Stimulated activated CD4-positive, alpha-beta T cell treated with anti-CD3 and anti-CD28 coated beads, Interleukin-4, amount 100 ng/mL, for 48 hours (primary cell): ENCODE measurements at places on chromosomes 16 and 17.
A peak's percentile ranks its signal among the peaks of the same experiment; 100 is the strongest.

GRCh38 chr16:67846320-67847063 is at the start of gene NUTF2:
NUTF2 (plus strand) TSS chr16:67846933; CDS start chr16:67865131, 18,198 bp downstream.
- DNase-seq = peak; percentile 97

DNA sequence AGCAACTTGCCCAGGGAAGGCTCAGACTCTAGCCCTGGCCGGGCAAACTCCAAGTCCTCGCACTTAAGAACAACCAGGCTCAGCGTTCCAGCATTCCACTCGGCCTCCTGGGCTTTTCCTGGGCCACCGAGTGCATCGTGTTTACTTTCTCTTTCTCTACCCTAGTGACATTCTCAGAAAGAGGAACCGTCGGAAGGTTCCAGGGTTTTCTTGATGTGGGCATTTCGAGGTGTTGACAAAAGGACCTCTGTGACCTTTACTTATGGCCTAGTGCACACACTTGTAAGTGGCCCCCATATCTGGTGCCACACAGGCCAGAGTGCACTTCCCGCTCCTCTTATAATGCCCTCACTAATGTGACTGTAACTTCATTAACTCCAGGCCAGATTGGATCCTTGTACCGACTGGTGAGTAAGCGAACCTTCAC is 3.1 kb upstream of the BANP start:
- no peak for DNase-seq

DNA sequence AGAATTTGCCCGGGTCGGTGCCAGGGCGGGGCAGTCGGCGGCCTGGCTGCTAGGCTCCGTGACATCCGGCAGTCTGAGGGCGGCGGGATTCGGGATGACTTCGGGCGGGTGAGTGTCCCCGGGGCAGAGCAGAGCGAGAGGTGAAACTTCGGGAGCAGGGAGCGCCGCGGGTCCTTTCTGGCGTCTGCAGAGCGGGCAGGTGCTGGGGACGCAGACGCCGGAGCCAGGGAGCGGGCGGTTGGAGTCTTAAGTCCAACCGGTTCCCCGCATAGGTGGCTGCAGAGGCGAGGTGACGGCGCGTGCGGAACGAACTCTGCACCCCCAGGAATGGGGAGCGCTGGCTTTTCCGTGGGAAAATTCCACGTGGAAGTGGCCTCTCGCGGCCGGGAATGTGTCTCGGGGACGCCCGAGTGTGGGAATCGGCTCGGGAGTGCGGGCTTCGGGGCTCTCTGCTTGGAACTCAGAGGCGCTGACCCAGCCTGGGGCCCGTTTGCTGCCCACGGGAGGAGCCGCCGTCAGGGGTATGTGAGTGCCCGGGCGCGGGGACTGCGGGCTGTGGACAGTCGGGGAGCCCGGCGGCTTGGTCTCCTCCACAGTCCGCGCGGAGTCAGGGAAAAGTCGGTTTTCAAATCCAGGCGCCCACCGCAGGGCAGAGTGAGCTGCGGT is at the start of gene B4GALNT2:
Gene B4GALNT2 (plus strand): TSS at position 71 of the 666 bp plus-strand sequence. CDS start 24 bp downstream, at position 95.
- DNase-seq = peak; percentile 12

- DNase-seq = no peak
These were observed 8.1 kb upstream of the CMTR2 start for GRCh38 chr16:71297341-71297634.

- no peak for DNase-seq
These were observed 22.3 kb downstream of the MOSMO start for GRCh38 chr16:22030087-22030812.

DNA sequence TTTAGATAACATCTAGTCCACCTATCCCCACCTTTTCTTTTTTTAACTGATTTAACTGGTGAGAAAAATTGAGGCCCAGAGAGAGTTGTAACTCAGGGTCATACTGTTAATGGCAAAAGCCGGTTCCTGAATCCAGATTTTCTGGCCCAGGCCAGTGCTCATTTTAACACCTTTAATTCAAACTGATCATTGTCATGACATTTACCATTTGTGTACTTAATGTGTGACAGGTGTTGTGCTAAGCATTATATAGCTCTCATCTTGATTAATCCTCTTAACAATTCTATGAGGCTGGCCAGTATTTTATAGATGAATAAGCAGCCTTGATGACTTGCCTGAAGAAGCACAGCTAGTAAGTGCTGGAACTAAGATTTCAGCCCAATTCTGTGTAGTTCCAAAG is 14.4 kb downstream of the RHOT1 start:
- DNase-seq = no peak
